ENCODE measurements at places on chromosomes 4 and X. TPM values are rescaled to one million over a fixed set of nuclear protein-coding genes. Genes with fewer than 3 reads are reported as not detected.

TMEM31 gene
- not detected for total RNA-seq

- peak; percentile 43 for DNase-seq
These were observed 12.3 kb downstream of the MSL3 start for GRCh38 chrX:11770320-11770719.

GRCh38 chrX:51878056-51878455 is 15.4 kb upstream of the MAGED1 start:
- DNase-seq: no peak

DNA sequence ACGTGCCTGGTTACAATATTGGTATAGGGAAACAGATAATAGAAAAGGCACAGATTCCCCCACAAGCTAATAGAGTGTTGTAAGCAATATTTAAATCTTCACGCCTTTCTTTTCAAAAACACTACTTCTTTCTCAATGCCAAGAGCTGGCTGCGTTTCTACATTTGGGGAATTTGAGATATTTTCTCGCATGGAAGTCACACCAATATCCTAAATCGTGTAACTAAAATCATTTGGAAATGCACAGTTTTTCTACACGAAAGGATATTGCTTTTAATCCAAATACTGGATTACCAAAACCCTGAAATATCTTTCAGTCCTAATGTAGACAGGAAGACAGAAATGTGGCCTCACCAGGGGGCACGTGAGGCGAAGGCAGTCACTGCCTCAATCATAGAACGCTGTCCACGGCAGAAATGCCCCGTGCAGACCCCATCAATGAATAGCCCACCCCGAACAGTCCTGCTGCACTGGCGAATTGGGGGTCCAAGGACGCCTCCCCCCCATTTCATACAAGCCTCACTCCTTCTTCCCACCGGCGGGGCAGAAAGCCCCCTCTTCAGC is 106.6 kb downstream of the NSUN7 start:
- no peak for DNase-seq

- DNase-seq: no peak
These were observed 226.1 kb downstream of the COX18 start for GRCh38 chr4:72843466-72843865.

ETNPPL gene
- 14.5 TPM for total RNA-seq

DNA sequence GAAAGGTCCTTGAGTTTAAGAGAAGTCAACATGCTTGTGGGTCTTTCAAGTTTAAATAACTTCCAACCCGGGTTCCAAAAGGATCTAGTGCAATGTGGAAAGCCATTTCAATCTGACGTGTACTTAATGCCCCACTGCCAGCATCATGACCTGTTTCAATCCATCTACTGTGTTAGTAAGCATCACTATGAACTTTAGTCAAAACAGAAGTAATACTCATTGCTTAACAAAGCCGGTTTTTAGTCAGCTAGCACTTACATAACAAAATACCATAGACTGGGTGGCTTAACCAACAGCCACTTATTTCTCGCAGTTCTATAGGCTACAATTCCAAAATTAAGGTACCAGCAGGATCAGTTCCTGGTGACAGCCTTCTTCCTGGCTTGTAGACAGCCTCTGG is 677.5 kb downstream of the DMD start:
- no peak for DNase-seq

MAGEC3 gene
- total RNA-seq: not detected

MAGEA4 gene
- not detected for total RNA-seq

CYLC1 gene
- not detected for total RNA-seq

DNA sequence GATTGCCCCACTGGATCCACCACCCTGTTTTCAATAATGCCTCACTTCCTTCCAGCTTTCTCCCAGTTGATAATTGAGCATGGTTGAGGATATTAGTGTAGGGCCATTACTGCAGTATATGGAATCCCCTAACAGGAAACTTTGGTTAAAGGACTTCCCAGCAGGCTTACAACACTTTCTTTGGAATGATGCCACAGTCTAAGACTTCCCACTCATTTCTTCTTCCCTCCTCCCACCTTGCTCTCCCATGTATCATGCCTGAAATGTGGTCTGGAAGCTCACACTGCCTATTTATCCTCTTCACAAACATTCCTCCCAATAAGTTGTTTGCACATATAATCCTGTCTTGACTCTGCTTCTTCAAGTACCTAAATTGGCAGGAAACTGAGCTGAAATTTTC is 863.3 kb downstream of the CENPC start:
- no peak for DNase-seq

ZMAT1 gene
- total RNA-seq: 3.8 TPM

GRCh38 chr4:123939621-123940020 is 543.0 kb downstream of the SPRY1 start:
- DNase-seq: no peak

DNA sequence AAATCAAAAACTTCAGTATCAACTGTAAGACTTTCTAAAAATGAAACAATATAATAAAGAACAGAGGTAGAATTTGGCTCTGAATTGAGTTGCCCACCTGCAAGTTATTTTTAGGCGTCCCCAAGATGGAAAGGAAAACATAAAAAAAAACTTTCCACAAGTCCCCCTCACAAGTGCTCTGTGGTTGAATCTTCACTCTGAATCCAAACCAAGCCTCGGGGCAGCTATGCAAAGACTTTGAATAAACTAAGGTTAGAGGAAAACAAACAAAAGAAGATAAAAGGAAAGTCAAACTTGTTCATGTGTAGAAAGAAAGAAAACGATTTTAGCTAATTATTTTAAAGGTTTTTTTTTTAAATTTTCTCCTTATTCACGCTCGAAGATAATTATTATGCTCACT is 372.4 kb upstream of the SLIT2 start:
- no peak for DNase-seq

RAB33A gene
- total RNA-seq: 0.24 TPM

GRCh38 chrX:154431341-154431740 is 2.9 kb downstream of the ATP6AP1 start:
- peak; percentile 55 for DNase-seq

GABRQ gene
- not detected for total RNA-seq

DNA sequence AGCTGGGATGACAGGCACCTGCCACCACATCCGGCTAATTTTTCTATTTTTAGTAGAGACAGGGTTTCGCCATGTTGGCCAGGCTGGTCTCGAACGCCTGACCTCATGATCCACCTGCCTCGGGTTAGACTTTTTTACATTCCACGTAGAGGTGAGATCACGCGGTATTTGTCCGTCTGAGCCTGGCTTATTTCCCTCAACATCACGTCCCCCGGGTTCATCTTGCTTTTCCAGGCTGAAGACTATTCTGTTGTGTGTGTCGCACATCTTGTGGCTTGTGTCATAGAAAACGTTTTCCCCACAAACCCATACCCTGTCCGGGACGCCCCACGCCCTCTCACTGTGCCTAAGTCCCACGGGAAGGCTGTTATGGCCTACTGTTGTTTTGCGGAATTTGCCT is 185.3 kb downstream of the CRLF2 start:
- no peak for DNase-seq

MAGEA2B gene
- not detected for total RNA-seq

GRCh38 chrX:107571296-107571998 is 56.9 kb upstream of the PRPS1 start:
- no peak for DNase-seq

DRD5 gene
- not detected for total RNA-seq

S100G gene
- total RNA-seq: not detected

CSAG1 gene
- not detected for total RNA-seq

- no peak for DNase-seq
These were observed 6.1 kb downstream of the TMA16 start for GRCh38 chr4:163500586-163500985.

DNA sequence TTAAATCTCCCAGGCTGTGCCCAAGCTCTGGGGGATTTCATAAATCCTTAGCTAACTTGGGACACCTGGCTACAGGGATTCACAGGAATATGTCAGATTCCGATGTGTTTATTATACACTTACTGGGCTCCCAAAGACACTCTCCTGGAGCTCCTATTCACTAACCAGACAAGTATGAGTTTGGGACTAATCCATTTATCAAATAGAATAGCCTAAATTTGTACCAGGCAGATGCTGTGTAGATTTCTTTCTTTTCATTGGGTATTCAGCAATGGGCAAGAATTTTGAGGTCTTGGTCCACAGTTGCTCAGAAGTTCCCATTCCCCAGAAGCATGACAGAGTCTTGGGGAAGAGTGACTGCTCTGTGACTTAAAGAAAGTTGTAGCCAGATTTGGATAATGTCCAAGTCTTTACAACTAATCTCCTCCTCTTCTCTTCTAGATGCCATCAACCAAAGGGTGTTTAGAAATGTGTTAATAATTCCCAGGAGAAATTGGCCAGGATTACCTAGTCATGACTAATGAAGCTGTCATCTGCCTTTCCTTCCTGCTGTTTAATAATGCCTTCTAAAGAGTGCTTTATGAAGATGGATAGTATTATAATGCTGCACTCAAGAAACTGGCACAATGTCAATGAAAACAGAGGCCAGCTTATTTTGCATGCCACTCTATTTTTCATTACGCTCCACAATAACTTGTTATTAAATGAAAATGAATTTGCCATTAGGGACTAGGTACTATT is 120.9 kb downstream of the CHIC2 start:
- DNase-seq: no peak

TRPC3 gene
- total RNA-seq: 0.13 TPM

DNA sequence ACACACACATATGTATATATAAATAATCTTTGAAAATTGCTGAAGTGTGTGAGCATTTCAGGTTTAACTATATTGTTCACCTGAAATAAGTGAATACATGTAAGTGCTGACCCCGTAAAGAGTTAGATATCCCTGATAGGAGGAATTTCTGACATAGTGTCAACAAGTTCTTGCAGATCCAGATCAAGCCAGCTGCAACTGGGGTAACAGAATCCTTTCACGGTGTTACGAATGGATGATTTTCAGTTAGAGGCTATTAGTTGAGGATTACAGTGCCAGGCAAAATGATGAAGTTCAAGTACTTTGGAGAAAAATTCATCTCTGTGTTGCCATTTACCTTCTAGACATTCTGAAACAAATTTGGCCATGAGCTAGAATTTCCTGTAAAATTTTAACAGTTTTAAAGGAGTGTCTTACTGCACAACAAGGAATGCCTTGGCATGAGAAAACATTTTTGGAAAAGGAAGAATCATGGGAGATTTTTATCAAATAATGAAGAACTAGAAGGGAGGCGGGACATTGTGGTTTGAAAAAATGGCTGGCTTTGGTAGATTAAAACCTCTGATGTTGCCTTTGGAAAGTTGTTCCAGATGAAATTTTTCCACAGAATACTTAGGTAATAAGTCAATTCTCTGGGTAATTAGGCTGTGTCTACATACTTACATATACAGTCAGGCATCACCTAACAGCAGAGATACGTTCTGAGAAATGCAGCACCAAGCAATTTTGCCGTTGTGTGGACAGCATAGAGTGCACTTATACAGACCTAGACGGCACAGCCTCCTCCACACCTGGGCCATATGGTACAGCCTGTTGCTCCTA is 84.4 kb upstream of the FAT1 start:
- DNase-seq: no peak

DNA sequence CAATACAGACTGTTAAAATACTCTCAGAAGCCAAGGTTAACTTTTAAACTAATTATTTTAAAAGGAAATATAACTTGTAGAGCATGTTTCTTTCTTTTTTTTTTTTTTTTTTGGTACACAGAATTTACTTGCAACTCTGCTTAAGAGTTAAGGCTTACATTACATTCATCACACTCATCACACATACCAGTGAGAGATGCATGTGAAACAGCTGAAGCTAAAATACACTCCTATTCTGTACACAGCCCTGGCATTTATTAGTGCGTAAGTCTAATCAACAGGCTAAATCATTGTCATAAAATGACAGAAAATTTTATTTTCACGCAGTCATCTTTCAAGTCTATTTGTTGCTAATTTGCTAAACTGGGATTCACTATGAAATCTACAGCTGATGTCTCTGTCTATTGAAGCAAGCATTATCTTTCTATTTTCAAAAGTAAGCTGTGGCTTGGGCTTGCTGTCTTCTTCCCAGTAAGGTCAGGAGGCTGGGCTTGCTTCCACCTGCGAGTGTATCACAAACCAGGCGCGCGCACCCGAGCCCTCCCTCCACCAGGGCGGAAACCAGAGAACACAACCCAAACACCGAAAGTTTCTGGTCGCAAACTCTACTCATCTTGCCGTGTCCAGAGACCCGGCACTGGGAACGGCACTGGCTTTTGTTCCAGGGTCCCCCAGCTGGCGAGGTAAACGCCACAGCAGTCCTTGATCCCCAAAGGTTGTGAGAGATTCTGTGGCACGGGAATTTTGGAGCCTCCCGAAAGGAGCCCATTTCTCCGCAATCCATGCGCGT is 3.9 kb downstream of the MAML3 start:
- DNase-seq: peak; percentile 80
